Astrocyte (in vitro differentiated cells and primary cell): ENCODE measurements at places on chromosomes 2 and 18. TPM values are rescaled to one million over a fixed set of nuclear protein-coding genes. Genes with fewer than 3 reads are reported as not detected.
A peak's percentile ranks its signal among the peaks of the same experiment; 100 is the strongest.

- DNase-seq = peak; percentile 79
- no peaks in the 10 kb centered on the region for H3K27me3 ChIP-seq
- H3K4me1 ChIP-seq = peaks cover 8% of the 10 kb centered on the region
- peaks cover 14% of the 10 kb centered on the region for H3K36me3 ChIP-seq
- no peak overlapping the region for H3K4me3 ChIP-seq
Measured at GRCh38 chr2:99430614-99431291, 59.1 kb downstream of the REV1 start.

- no peaks in the 10 kb centered on the region for H3K27me3 ChIP-seq
- H3K4me3 ChIP-seq = no peak overlapping the region
- peak; percentile 72 for DNase-seq
- peak overlapping the region; percentile 49 for H3K27ac ChIP-seq
Measured at GRCh38 chr2:99863236-99863902, 279.0 kb downstream of the AFF3 start.

Gene ADRA2B
- total RNA-seq = not detected in 2 replicates

GRCh38 chr2:173664513-173664910, 300.7 kb downstream of the SP3 start:
- no peaks in the 10 kb centered on the region for H3K27me3 ChIP-seq
- H3K36me3 ChIP-seq = no peaks in the 10 kb centered on the region
- DNase-seq = no peak
- H3K4me1 ChIP-seq = peaks cover 6% of the 10 kb centered on the region

DNA sequence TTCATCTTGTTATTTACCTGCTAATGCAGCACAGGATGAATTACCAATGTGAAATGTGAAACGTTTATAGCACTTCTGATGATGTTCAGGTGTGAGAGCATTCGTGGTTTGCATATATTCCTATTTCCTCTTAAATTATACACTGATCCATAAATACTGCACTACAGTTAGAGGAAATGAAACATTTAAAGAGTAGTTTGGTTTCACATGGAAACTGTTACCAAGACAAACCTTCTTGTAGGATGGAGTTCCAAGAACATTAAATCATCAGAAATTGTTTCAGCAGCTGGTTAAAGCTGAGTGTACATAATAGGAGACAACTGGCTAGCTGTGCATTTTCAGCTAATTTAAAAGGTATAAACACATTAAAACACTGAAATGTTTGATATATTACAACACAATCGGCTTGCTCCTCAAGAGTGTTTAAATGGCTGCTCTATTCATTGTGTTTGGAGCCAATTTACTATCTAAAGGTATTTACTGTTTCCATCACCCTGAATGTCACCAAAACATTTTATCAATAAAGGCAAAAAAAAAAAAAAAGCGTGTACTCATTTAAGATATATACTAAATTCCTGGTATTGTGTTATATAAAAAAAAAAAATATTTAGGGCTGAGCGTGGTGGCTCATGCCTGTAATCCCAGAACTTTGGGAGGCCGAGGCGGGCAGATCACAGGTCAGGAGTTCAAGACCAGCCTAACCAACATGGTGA, 100.6 kb downstream of the DYM start:
- DNase-seq = peak; percentile 75
- H3K4me1 ChIP-seq = no peaks in the 10 kb centered on the region
- H3K27me3 ChIP-seq = no peaks in the 10 kb centered on the region
- H3K4me3 ChIP-seq = no peak overlapping the region
- H3K36me3 ChIP-seq = no peaks in the 10 kb centered on the region

- no peaks in the 10 kb centered on the region for H3K36me3 ChIP-seq
- H3K4me3 ChIP-seq = no peak overlapping the region
- H3K27me3 ChIP-seq = no peaks in the 10 kb centered on the region
- no peak overlapping the region for H3K27ac ChIP-seq
Measured at GRCh38 chr2:122643725-122644329, 888.4 kb downstream of the TSN start.

DNA sequence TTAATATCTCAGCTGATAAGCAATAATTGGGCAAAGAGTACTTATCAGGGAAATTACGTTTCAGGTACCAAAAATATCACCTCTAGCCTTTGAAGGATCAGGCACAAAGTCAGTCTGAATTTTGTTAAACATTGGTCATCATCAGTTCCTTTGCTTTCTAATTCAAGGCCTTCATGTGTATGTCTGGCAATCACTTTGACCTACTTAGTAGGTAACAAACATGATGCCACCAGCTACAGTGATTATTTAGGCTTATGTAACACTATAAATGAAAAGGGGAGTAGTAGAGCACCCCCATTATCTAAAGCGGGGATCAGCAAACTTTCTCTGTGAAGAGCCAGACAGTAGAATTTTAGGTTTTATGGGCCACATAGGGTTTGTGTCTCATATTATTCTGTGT, 75.1 kb downstream of the RTN4 start:
- no peak for DNase-seq
- peaks cover 4% of the 10 kb centered on the region for H3K4me1 ChIP-seq
- no peak overlapping the region for H3K27ac ChIP-seq
- H3K27me3 ChIP-seq = no peaks in the 10 kb centered on the region
- H3K36me3 ChIP-seq = peaks cover 62% of the 10 kb centered on the region
